ENCODE measurements at places on chromosomes 1 and 21. TPM values are rescaled to one million over a fixed set of nuclear protein-coding genes. Genes with fewer than 3 reads are reported as not detected.

Gene RHCE
- total RNA-seq: not detected

DNA sequence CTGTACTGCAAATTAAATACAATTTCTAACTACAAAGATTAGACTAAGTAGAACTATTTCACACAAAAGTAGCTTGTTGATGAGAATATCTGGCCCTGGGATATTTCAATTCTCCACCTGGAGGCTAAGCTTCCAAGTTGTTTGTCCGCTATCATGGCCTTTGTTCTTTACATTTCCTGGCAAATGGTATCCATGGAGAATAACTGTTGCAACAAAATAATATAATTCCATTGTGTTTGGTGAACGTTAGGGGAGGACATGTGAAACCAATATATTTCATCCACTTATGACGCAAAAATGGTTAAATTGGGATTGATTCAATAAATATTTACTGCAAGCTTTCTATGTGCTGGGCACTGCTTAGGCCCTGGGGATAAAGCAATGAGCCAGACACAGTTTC is 565.4 kb downstream of the PTPRC start:
- H3K4me3 ChIP-seq: no peak overlapping the region
- no peaks in the 10 kb centered on the region for H3K27me3 ChIP-seq
- no peak for DNase-seq
- no peaks in the 10 kb centered on the region for H3K36me3 ChIP-seq
- H3K27ac ChIP-seq: no peak overlapping the region
- H3K4me1 ChIP-seq: no peaks in the 10 kb centered on the region

GRCh38 chr1:214957330-214958137 is 125.0 kb upstream of the KCNK2 start:
- no peak overlapping the region for H3K27ac ChIP-seq
- no peaks in the 10 kb centered on the region for H3K27me3 ChIP-seq
- no peak overlapping the region for H3K4me3 ChIP-seq
- no peaks in the 10 kb centered on the region for H3K36me3 ChIP-seq

DNA sequence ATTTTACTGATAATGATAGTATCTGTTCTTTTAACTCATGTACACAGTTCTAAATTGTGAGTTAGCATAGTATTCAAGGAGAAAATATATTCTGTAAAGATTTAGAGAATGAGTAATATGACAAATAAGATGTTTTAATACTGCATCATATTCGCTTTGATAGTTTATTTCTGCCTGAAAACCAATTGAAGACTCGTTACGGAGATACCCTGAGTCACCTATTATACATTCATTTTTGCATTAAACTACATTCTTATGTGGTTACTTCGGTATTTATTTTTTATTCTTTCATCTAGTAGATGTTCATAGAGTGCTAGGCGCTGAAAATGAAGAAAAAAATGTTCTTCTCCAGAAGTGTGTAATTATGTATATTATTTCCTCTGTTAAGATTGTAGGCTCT is 5.3 kb downstream of the UHMK1 start:
- H3K36me3 ChIP-seq: peaks cover 19% of the 10 kb centered on the region
- H3K27ac ChIP-seq: no peak overlapping the region
- H3K27me3 ChIP-seq: no peaks in the 10 kb centered on the region

Gene BSND
- total RNA-seq: not detected

Gene CFAP57
- total RNA-seq: 0.42 TPM

DNA sequence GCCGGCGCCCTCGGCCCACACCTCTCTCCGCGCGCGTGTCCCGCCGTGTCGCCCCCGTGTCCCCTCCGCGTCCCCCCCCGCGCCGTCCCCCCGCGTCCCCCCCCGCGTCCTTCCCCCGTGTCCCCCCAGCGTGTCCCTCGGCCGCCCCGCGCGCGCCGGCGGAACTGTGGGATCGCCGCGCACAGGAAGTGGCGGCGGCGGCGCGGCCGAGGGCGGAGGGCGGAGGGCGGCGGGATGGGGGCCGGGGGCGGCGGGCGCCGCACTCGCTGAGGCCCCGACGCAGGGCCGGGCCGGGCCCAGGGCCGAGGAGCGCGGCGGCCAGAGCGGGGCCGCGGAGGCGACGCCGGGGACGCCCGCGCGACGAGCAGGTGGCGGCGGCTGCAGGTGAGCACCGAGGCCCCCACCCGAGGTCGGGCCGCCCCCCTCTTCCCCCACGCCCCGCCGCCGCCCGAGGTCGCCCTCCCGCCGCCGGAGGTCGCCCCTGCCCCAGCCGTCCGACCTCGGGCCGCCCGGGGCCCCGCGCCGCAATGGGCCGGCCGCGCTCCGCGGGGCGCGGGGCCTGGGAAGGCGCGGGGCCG is at the start of gene AGPAT3:
Gene AGPAT3, plus strand, starts transcription at position 262 of the 578 bp plus-strand sequence. CDS start 94,459 bp downstream, outside the sequence.
- H3K4me1 ChIP-seq: peaks cover 5% of the 10 kb centered on the region
- no peaks in the 10 kb centered on the region for H3K36me3 ChIP-seq
- H3K4me3 ChIP-seq: peak within 1 kb of the TSS; percentile 97

DNA sequence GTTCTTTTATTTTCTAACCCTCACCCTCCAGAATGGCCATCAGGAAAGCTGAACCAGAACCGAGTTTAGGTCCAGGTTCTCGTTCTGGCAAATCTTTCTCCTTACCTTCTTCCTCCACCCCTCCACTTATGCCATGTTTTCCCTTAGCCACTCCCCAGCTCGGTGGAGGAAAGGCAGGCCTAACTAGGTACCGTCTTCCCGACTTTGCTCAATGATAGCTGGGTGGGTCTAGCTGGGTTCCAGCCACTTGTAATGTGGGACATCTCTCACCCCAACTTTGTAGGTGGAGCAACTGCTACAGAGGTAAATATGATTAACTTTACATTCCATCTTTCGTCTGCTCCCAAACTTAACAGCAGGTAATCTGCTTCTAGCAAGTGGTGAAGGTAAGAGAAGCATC is 646 bp downstream of the BNIPL start:
- peaks cover 13% of the 10 kb centered on the region for H3K36me3 ChIP-seq
- no peak for DNase-seq
- H3K4me3 ChIP-seq: no peak overlapping the region
- H3K27me3 ChIP-seq: no peaks in the 10 kb centered on the region

DNA sequence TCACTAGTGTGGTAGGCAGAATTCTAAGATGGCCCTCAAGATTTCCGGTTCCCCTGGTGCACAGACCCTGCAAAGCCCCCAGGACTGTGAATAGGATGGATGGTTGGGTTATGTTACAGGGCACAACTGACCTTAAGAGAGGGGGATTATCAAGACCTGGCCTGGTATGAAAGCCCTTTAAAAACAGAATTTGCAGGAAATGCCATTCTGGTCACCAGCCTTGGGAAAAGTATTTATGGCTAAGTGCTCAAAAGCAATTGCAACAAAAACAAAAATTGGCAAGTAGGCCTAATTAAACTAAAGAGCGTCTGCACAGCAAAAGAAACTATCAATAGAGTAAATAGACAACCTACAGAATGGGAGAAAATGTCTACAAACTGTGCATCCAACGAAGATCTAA is 144.7 kb upstream of the EDN2 start:
- no peak overlapping the region for H3K27ac ChIP-seq
- no peaks in the 10 kb centered on the region for H3K27me3 ChIP-seq
- no peak overlapping the region for H3K4me3 ChIP-seq

- no peak overlapping the region for H3K27ac ChIP-seq
- H3K27me3 ChIP-seq: no peaks in the 10 kb centered on the region
- H3K36me3 ChIP-seq: no peaks in the 10 kb centered on the region
- no peak for DNase-seq
- H3K4me1 ChIP-seq: peaks cover 8% of the 10 kb centered on the region
These were observed 102.1 kb upstream of the MARK1 start for GRCh38 chr1:220425852-220426251.

Gene ASPM
- 2.1 TPM for total RNA-seq

Gene AADACL4
- not detected for total RNA-seq

GRCh38 chr1:12080773-12081556 is 17.9 kb downstream of the TNFRSF8 start:
- H3K27ac ChIP-seq: no peak overlapping the region
- DNase-seq: no peak
- H3K36me3 ChIP-seq: no peaks in the 10 kb centered on the region
- no peaks in the 10 kb centered on the region for H3K4me1 ChIP-seq
- H3K4me3 ChIP-seq: no peak overlapping the region
